Stimulated activated naive CD4-positive, alpha-beta T cell (primary cell): ENCODE measurements at places on chromosomes 1 and 21.

DNA sequence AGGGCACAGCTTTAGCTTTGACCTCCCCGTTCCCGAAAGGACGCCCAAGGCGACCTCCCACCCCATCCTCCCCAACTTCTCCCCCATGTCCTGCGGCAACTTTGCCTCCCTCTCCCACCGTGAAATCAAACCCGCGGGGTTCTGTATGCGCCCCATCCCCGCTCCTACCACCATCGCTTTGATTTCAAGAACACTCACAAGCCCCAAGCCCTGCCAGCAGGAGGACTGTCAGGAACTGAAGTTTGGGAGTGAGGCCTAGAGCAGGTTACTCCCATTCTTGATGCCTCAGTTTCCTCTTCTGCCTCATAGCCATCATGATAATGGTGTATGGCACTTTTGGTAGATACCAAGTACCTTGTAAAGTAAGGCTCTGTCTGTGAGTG is 2.3 kb downstream of the PTPRU start:
- DNase-seq, result no peak

DNA sequence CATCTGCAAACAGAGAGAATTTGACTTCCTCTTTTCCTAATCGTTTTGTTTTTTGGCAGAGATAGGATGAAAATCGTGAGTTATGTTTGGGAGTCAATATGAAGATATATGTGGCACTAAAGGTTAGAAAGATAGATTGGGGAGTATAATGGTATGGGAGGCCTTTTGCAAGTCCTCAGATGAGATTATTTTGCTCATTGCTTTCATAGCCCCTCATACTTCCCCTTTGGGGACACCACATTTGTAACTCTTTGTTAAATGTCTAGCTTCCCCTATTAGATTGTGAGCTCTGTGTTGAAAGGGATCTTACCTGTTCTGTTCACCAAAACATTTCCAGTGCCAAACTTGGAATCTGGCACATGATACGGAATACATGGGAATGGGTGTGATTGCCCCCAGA is 30.2 kb downstream of the RAVER2 start:
- DNase-seq, result no peak

GRCh38 chr1:85182700-85183099 is 18.1 kb downstream of the SYDE2 start:
- no peak for DNase-seq

GRCh38 chr1:183673605-183674323 is 20.6 kb upstream of the APOBEC4 start:
- no peak for DNase-seq

DNA sequence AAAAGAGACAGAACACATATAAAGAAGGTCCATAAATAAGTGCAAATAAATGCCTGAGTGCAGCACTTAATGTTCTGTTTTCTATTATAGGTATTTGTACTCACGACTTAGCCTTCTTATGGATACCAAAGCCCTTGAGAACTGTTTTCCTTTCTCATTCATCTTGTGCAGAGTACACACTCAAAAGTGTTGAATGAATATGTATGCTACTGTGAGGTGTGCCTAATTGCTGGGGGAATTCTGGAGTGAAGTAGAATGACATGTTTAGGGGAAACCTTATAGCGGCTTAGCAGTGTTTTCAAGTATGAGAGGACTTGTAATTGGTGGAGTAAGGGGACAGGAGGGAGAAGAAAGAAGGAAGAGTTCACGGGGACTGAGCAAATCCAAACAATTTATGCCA is 157.6 kb downstream of the CACNA1E start:
- DNase-seq, result no peak

GRCh38 chr1:112307930-112308591 is 88.0 kb upstream of the CTTNBP2NL start:
- DNase-seq, result no peak

DNA sequence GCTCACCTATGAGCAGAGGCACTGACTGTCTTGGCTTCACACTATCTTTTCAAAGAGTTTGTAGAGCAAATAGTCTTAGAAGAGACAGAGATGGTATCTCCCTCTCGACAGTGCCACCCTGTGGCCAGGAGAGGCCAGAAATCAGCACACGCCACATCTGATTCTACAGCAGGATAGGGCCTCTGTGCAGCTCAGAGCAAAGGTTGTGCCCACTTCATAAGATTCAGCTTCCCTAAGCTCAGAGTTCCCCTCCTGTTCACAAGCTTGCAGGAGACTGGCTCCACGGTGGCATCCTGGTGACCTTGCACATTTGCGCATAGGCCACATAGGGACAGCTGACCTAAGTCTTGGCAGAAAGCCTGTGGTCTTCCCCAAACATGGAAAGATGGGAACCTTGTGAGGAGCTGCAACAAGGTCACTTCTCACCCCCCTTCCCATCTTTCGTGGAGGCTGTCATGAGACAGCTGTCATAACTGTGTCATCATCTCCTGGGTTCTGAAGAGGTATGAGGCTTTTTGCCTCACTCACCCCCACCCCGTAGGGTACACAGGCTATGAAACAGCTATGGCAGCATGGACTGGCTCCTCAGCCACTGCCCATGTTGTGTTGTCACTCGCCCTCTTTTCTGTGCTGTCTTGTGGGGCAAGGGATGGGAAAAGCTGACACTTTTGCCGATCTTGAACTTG is 3.0 kb downstream of the ITLN2 start:
- peak; percentile 50 for DNase-seq

DNA sequence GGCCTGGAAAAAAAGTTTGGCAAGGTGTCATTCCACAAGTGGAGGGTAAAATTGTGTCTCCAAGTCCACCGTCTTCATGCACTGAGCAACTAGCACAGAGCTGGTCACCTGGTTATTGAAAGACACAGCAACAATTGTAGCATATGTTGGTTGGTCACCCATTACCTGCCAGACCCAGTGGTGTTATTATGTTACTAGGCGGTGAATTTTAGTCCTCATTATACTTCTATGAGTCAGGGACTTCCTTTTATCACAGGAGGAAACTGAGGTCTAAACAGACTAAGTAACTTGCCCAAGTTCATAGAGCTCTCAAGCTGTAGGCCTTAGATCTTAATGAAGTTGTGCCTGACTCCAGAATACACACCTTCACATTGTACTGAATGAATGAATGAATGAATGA is 94.9 kb upstream of the VANGL1 start:
- DNase-seq, result no peak

GRCh38 chr1:21579791-21580190 is 70.6 kb downstream of the ALPL start:
- DNase-seq, result no peak

- DNase-seq, result no peak
Observed at GRCh38 chr1:37420456-37420855, 53.9 kb upstream of the ZC3H12A start.

- no peak for DNase-seq
Observed at GRCh38 chr1:168863772-168864171, 134.8 kb upstream of the DPT start.

GRCh38 chr1:110088739-110089316 is 18.4 kb upstream of the ALX3 start:
- DNase-seq, result no peak

DNA sequence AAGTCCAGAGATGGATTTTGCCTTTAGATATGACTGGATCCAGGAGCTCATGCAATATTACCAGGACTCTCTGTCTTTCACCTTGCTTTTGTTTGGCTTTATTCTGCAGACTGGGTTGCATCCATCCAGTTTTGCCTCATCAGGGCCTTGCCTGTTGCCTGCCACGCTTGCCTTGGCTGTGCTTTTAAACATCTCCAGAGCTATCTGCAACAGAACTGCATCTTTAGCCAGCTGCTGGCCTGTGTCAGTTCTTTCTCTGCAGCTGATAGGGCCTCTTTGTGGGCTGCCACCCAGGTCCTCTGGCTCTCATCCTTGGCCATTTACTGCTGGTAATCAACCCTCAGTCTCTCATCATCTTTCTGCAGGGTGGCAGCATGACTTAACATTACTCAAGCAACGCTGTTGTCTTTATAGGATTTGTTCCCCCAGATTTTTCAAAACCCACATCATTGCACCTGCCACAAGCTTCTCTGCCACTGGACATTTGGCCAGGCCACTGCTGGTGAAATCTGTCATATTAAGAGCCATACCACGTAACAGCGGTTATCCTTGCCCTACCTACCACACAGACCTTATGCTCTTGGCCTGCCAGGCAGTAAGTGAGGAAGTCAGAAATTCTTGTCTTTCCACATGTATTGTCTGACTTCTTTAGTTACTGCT is 24.4 kb upstream of the HUNK start:
- DNase-seq, result no peak

DNA sequence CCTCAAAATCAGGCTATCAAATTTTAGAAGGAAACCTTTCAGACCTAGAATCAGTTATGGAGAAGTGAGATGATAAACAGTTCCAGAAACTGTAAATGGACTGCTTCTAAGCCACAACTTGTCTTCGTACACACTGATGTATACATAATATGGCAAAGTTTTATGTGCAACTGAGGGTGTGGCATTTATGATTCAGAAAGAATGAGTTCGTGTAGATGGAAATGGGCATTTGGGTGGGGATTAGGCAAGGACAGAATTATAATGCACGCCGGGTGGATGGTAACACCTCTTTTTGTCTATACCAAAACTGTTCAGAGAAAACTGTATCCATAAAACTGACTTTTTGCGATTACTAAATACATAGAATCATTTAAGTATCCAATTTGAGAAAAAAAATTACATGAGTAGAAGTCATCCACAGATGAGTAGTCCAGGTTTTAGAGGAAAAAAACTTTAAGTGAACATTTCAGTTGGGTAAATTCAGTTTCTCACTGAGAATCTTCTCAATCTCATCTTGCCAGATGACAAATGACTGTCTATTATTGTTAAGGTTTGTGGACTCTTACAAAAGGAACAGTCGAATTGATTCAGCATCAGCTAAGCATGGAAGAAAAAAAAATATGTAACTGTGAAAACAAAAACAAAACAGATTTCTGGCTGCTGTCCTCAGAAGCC is 22.5 kb downstream of the ERRFI1 start:
- DNase-seq, result no peak
